ENCODE measurements at places on chromosomes 13 and 19. TPM values are rescaled to one million over a fixed set of nuclear protein-coding genes. Genes with fewer than 3 reads are reported as not detected.
A peak's percentile ranks its signal among the peaks of the same experiment; 100 is the strongest.

CRLF1 gene
- 2.5 TPM for total RNA-seq

RXFP2 gene
- total RNA-seq: not detected

ZNF728 gene
- total RNA-seq: 1.8 TPM

ARHGAP33 gene
- 2.3 TPM for total RNA-seq

ZNF888 gene
- 2.6 TPM for total RNA-seq

C19orf33 gene
- total RNA-seq: not detected

CLDND2 gene
- total RNA-seq: not detected

CYP2S1 gene
- total RNA-seq: 3.5 TPM

TPT1 gene
- 3,546 TPM for total RNA-seq

ZNF329 gene
- 17.2 TPM for total RNA-seq

HSPB6 gene
- total RNA-seq: 47.8 TPM

PRSS57 gene
- not detected for total RNA-seq

LENG9 gene
- 16.7 TPM for total RNA-seq

SPTBN4 gene
- total RNA-seq: 6.6 TPM

CEACAM1 gene
- total RNA-seq: not detected

PSG1 gene
- total RNA-seq: 0.51 TPM

SOX1 gene
- total RNA-seq: not detected

CEACAM8 gene
- not detected for total RNA-seq

ZNF90 gene
- 2.8 TPM for total RNA-seq

GRCh38 chr13:111506125-111506524, 185.7 kb downstream of the TEX29 start:
- DNase-seq: no peak

GRCh38 chr19:45255611-45256157, 4.6 kb downstream of the MARK4 start:
- DNase-seq: no peak

GRCh38 chr19:2385053-2385721, 25.1 kb downstream of the TMPRSS9 start:
- peak; percentile 71 for DNase-seq

- peak; percentile 95 for DNase-seq
These were observed 156.8 kb downstream of the RGCC start for GRCh38 chr13:41613984-41614661.

GRCh38 chr13:25687471-25688225, 315.9 kb downstream of the ATP8A2 start:
- DNase-seq: peak; percentile 2

- no peak for DNase-seq
These were observed 84.3 kb upstream of the UBL3 start for GRCh38 chr13:29934531-29935308.

DNA sequence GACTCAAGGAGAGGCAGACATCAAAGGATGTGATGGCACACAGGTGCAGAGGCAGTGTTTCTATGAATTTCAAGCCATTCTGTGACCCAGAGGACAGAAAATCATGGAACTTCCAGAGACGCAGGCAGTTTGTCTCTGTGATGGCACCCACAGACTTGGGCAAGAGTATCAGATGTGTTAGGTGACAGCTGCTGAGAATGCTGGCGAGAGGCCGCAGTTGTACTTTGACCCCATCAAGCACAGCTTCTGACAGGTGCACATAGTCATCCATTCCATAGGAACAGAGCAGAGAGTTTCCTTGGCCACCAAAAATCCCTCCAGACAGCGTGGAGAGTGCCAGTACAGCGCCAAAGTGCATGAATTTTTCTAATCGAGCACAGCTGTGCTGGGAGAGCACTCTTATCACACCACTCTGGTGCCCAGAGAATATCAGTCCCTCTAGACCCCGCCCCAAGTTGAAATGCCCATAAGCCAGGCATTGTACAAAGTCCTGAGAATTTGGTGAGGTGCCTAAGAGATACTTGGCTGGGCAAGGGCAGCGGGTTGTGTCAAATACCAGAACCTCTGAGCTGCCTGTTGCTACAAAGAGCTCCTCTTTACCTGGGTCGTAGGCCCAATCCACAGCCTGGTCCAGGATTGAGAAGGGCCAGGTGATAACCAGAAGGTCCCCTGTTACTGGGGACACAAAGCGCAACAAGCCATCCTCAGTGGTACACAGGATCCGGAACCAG, 12.4 kb downstream of the WDR87 start:
- DNase-seq: no peak

DNA sequence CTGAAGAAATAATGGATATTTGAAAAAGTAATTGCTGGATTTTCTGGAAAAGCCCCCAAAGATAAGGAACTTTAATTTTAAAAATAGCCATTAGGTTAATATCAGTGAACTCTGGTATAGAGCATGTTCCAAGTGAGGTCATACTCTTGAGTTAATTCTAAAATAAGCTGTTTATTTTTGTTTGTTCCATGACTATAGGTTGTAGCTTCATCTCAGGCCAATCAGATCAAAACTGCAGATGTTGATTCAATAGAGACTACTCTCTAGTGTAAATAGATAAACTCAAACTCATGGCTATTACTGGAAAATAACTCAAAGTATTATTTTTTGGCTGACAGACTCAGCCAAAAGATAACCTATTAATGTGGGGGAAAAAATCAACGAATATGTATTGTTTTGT, 815.1 kb downstream of the DIAPH3 start:
- no peak for DNase-seq

DNA sequence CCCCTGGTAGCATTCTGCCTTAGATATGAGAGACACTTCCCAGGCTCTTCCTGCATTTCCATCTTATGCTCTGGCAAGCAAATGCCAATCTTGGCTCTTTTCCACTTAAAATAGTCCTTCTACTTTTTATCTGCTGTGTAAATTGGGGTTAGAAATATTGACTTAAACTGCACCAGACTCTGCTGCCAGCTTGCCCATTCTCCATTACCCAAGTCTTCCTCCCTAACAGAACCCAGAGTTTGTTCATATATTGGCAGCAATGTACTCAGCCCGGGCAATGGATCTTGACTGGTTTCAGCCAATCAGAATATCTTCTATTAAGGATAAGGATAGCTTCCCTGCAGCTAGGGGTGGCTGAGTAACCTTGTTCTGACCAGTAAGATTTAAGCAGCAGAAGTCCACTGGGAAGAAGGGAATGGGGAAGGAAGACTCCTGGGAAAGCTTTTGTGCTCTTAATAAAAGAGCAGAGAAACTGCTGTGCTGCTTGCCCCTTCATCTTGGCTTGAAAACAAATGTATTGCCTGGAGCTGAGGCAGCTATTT, 177.1 kb downstream of the KCNRG start:
- no peak for DNase-seq

- no peak for DNase-seq
These were observed 5.2 kb downstream of the TLE6 start for GRCh38 chr19:2982561-2982960.

DNA sequence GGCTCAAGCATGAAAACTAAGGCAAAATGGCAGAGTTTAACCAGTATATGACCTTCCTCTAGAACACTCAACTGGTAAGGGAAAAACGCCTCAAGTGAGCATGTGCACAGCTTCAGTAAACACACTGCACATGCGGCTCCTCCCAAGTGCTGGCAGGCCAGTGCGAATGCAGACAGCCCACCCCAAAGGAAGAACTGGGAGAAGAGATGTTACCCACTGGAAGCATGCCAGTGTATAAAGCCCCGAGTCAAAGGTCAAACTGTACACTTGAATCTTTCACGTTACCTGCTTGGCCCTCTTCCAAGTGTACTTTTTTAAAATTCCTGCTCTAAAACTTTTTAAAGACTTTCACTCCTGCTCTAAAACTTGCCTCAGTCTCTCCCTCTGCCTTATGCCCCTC, 19.2 kb upstream of the RCBTB1 start:
- no peak for DNase-seq

DNA sequence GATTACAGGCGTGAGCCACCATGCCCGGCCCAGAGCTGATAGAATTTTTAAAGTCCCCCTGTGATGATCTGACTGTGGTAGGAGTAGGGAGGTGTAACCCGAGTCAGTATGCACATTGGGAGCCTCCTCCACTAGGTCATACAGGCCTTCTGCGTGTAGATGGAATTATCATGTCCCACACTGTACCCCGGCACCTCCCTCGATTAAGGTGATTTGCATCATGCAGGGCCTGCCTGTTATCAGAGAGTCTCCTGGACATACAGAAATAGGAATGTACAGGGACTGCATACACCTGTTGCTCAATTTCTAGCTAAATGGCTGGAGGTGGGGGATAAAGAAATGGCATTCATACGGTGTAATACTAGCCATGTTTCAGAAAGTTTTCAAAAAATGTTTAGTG, 922 bp upstream of the ERVK3-1 start:
- DNase-seq: no peak

- DNase-seq: no peak
These were observed 3.6 kb downstream of the LRRC25 start for GRCh38 chr19:18393836-18394235.

- no peak for DNase-seq
These were observed 236.5 kb downstream of the FOXO1 start for GRCh38 chr13:40429706-40430545.

DNA sequence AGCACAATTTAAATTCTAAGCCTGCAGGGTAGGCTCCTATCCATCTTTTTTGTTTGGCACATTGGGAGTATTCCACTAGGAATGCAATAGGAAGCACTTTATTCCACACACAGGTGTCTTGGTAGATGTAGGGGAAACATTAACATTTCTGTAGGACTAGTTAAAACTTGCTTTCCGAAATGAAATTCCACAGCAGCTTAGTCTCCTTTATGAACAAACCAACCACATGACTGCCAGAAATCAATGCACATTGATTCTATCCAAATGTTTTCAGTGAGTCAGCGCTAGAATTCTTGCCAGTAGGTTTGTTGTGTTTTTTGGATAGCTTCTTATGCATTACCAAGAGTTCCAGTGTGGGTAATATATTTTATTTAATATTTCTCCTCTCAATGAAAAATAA, 207.9 kb upstream of the CSNK1A1L start:
- DNase-seq: peak; percentile 91

DNA sequence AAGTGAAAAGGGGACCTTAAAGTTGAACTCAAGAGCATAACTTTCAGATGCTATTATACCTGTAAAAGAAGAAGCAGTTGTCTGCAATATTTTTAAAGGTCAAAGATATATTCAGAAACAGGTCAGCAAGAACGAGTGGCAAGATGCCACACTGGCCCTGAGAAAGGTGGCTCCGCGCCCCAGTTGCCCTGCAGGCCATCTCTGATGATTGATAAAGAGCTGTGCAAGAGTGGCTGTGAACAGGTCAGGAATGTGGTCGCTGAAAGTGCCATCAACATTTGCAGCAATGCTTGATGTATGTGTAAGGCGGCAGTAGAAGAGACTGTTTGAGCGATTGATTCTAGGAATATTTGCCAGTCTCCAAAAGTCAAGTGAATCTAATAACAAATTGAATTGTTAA, 664.2 kb upstream of the SLC10A2 start:
- no peak for DNase-seq

DNA sequence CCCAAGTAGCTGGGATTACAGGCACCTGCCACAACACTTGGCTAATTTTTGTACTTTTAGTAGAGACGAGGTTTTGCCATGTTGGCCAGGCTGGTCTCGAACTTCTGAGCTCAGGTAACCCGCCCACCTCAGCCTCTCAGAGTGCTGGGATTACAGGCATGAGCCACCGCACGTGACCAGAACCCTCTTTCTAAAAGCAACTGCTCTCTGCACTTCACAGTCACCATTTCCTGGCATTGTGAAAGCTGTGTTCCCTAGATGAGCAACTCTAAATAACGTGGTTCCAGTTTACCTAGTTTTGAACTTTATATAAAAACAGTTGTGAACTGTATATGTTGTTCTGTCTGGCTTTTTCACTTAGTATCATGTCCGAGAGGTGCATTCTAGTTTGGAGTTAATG, 152.9 kb downstream of the SIPA1L3 start:
- no peak for DNase-seq

DNA sequence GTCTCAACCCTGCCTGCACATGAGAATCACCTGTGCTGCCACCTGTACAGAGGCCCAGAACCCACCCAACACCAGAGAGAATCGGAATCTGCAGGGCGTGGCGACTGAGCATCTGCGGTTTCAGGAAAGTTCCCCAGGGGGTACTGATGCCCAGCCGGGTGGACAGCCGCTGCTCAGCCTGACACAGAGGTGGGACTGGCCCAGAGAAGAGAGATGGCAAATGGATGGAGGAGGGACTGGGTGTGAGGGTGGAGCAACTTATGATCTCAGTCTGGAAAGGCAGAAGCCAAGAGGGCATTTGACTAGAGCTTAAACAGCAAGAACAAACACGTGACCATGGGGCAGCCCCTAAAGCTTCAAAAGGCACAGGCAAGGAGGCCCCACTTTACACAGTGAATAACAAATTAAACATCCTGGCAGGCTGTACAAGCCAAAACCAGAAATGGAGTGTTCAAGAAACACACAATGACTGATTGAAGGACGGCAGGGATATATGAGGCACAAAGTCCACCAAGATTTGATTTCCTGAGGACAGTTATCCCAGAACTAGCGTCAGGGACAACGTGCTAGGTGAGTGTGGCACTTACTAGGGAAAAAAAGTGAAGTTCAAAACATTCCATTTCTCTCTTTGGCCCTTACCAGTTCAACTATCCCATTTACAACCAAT, 3.1 kb downstream of the RANBP3 start:
- DNase-seq: no peak

DNA sequence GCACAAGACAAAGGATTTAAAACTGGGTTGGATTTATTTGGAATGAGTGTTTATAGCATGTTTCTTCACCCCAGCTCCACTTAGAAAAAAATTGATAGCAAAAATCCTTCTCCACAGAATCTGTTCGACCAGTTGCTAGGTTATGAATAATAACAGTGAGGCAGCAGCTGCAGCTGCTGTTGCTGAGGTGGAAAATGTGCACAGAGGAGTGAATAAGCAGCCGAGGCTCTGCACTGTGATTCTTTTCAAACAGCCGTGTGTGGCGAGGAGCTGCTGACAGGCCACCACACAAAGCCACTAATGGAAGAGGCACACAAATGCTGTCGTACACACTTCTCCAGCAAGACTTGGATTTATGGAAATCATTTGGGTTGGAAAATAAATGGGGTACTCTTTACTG, 6.4 kb upstream of the RASL11A start:
- peak; percentile 78 for DNase-seq

DNA sequence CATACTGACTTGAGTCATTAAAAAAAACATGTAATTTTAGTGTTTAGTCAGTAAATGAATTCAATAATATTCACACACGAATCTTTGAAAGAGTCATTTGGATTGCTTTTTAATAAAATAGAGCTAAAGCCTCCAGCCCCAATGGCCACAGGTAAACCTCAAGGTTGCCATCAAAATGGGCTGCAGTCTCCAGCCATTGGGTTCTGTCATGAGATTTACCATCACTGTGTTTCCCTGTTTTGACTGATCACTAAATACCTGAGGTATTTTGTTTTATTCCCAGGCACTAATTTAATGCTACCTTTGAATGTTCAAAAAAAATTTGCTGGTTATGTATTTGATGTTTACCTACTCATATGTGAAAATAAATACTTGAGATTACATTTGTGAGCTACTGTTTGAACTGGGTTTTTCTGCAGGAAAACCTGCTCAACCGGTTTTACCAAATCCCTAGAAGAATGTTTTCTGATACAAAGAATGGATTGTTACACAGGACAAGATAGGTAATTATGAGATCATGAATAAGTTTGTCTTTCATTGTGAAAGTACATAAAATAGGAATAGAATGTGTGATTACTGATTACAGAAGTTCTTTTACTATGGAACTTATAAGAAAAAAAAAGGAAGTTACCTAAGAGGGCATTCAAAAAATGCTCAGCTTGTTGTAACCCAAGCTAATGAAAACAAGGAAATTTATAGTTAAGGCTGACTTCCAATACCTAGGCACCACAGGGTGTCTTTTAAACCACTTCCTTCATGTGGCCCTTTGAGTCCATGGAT, 391.3 kb downstream of the EFNB2 start:
- DNase-seq: no peak

- no peak for DNase-seq
These were observed 4.7 kb upstream of the CYP2A13 start for GRCh38 chr19:41083516-41083915.

- DNase-seq: no peak
These were observed 671 bp downstream of the ZDHHC20 start for GRCh38 chr13:21458451-21458812.
